Stimulated activated CD4-positive, alpha-beta T cell treated with anti-CD3 and anti-CD28 coated beads, Interleukin-15, amount 100 ng/mL, for 24 hours (primary cell): ENCODE measurements at places on chromosomes 11 and 22.

GRCh38 chr11:69207165-69207889 lies 51.6 kb downstream of the SMIM38 start:
- no peak for DNase-seq

- no peak for DNase-seq
Observed at GRCh38 chr11:131037873-131038272, 121.6 kb upstream of the SNX19 start.

- DNase-seq = no peak
Observed at GRCh38 chr11:85582111-85582510, 45.0 kb downstream of the DLG2 start.

DNA sequence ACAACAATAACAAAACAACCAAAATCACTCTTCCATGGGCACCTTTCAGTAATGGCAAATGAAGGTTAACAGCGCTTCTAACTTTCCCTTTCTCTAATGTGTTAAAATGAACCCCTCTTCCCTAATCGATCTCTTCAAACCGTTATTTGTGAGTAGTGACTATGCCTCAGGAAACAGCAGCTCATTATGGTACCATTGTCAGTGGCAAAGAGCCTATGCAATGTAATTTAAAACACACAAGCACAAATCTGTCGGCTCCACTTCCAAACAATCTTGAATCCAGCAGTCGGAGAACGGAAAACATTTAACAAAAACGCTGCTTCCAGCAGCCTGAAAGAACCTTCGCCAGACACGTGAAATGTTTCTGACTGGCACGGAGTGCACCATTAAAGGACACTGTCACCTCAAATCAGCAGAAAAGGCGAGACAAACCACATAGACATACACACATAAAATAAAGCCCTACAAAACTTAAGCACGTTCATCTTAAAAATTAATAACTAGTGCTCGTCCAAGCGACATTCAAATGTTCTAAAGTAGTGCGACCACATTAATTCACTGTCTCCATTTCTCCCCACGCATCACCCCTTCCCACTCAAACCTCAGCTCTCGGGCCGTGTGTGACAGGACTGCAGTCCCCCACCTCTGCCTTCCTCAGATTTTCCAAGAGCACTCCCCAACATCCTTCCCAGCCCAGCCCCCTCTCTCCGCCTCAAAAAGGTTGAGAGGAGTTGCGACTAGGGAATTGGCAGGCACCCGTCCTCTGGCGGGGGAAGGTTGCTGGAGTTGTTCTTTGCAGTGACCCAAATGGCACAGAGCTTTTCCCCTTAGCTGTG lies 748 bp downstream of the RAB30 start:
- DNase-seq = peak; percentile 49

DNA sequence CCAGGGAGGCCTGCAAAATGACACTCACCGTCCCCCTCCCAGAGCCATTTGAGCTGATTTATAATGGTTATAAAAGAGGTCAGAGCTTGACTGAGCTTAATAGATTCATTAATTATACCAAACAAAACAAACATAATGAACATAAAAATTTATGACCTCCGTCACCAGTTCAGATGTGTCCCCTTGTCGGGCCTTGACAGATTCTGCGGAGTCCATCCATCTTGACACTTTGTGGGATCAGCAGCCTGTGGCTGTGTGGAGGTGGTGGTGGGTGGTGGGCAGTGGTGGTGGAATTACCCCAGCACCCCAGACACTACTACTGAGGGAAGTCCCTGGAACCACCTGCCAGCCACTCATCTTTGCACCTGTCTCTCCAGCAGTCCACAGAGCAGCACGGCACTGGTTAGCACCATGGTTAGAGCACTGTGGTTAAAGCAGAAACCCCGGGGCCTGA lies 83.5 kb downstream of the DSCAML1 start:
- DNase-seq = no peak

- no peak for DNase-seq
Observed at GRCh38 chr11:67252831-67253239, 13.4 kb upstream of the GRK2 start.

DNA sequence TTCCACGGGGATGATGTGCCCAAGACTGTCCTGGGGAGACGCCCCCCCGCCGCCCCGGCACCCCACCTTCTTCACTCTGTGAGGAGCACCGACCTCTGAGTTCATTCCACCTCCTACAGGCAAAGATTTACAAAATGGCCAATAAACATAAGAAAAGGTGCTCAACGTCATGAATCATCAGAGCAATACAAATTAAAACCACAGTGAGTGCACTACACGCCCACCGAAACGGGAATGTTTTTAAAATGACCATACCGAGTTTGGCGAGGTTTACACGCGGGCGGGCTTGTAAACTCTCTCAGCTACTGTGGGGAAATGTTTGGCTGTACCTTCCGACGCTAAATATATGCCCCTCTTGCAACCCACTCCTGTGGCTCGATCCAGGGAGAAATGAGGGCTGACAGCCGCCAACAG lies 7.9 kb downstream of the NPTXR start:
- DNase-seq = no peak

DNA sequence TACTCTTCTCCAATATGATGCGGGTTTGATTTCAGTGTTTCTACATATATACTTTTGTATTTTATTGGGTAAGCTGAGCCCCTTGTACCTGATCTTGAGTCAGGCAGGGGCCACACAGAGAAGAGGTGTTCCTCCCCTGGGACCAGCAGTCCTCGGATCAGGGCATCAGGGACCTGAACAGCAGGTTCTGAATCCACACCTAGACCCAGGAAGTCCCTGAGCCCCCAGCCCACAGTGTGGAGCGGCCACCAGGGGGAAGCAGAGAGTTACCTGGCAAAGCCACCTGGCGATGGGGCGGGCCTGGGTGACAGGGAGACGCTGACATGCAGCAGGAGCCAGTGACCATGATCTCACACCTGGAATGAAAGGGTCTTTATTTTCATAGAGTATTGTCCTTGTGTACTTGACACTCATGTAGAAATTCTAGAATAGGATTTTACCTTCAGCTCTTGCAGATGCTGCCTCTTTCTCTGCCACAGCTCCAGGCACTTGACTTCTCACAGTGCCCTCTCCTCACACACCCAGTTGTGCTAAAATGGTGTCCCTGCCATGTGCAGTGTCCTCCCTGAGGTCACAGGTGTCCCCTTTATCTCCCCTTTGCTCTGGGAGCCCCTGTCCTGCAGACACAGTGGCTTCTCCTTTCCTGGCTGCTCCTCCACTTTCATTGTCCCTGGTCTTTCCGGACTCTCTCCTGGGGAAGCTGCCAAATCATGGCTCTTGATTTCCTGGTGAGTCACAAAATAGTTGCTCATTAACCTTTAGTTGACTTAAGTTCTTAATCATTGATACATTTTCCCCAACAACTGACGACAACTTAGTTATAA lies 48.5 kb downstream of the GGTLC2 start:
- peak; percentile 77 for DNase-seq

DNA sequence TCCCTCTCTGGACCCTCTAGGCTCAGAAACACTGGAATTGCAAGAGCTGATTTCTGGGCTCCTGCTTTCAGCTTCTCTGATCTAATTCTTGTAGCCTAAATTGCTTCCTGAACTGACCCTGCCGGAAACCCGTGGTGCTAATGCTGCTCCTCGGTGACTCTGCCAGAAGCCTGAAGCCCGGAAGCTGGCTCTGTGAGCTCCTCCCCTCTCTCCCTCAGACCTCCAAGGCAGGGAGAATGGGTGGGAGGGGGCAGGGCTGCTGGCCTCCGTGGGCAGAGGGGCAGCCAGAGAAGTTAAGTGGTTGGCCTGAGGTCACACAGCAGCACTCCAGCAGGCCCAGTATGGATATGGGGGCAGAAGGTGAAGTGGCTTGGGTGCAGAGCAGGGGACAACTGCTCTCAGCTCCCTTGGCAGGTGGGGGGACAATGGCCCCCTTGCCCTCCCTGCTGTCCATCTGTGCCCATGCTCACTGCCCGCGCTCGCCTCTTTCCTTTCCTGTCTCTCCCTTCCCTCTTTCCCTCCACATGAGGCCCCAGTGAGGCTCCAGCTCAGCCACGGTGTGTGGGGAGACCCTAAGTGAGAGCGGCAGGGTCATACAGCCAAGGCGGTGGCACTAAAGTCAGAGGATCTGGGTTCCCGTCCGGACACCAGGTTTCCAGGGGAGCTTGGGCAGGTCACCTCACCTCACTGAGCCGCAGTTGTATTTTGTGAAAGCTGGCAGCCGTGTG lies 16.2 kb downstream of the CAPN5 start:
- DNase-seq = peak; percentile 60

GRCh38 chr22:26648011-26648497 lies 9.3 kb upstream of the MIAT start:
- peak; percentile 55 for DNase-seq

GRCh38 chr11:61110255-61111049 lies 8.2 kb downstream of the CD5 start:
- no peak for DNase-seq

DNA sequence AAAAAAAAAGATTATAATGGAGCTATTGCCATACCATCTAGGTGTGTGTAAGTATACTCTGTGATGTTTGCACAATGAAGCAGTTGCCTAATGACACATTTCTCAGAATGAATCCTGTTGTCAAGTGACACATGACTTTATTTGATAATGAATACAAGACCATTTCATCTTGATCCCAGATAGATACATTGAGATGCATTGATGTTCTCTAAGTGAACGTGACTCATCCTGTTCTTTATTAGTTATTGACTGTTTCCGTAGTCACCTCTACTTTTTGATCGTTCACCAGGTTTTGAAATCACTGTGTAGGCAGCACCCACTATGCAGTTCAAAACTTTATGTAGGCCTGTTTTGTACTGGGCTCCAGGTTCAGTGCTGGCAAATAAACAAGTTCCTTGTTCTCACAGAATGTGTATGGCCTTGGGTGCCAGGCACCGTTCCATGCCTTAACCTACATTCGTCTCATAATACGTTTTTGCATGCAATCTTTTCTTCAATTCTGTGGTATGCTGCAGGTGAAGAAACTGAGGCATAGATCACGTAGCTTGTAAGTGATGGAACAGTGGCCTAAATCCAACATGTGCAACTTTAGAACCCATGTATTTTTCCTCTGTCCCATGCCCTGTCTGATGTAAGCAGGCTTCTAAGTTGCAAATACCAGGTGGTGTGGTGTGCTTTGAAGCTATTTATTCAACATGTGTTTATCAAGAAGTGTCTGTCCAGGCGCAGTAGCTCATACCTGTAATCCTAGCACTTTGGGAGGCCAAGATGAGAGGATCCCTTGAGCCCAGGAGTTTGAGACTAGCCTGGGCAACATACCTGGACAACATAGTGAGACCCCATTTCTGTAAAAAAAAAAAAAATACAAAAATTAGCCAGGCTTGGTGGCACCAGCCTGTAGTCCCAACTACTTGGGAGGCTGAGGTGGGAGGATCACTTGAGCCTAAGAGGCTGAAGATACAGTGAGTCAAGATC lies 10.4 kb downstream of the SREBF2 start:
- DNase-seq = peak; percentile 36

DNA sequence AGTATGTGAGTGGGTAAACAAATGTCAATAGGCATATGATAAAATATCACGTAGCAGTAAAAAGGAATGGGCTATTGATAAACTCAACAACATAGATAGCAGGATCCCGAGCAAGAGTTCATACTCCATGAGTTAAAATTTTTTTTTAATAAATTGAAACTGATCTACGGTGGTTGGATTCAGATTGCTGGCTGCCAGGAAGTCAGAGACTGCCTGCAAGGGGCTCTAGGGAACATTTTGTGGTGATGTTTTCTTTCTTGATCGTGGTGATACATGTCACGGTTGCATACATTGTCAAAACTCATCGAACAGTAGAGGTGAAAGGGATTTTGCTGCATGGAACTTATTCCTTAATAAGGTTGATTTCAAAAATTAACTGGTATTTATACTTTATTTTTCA lies 62.6 kb upstream of the WNT7B start:
- no peak for DNase-seq

DNA sequence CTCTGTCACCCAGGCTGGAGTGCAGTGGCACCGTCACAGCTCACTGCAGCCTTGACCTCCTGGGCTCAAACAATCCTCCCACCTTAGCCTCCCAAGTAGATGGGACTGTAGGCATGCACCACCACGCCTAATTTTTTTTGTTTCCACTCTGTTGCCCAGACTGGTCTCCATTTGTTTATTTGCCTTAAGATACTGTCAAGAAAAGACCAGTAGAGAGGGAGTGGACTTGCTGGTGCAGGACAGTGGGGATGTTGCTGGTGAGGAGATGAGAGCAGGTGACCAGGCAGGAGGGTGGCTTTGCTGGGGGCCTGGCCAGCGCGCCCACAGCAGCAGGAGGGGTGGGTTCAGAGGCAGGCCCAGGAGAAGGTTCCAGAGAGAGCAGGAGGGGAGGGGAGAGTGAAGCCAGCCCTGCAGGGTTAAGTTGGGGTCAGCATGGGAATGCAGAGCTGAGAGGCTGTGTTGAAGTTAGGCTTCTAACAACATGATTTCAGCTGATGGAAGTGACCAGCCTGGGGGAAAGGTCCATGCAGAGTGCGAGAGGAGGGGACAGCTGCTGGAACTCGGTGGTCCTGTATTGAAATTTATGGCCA lies 35.8 kb downstream of the NADSYN1 start:
- no peak for DNase-seq

GRCh38 chr11:102807921-102808320 lies 10.0 kb upstream of the MMP1 start:
- peak; percentile 31 for DNase-seq

DNA sequence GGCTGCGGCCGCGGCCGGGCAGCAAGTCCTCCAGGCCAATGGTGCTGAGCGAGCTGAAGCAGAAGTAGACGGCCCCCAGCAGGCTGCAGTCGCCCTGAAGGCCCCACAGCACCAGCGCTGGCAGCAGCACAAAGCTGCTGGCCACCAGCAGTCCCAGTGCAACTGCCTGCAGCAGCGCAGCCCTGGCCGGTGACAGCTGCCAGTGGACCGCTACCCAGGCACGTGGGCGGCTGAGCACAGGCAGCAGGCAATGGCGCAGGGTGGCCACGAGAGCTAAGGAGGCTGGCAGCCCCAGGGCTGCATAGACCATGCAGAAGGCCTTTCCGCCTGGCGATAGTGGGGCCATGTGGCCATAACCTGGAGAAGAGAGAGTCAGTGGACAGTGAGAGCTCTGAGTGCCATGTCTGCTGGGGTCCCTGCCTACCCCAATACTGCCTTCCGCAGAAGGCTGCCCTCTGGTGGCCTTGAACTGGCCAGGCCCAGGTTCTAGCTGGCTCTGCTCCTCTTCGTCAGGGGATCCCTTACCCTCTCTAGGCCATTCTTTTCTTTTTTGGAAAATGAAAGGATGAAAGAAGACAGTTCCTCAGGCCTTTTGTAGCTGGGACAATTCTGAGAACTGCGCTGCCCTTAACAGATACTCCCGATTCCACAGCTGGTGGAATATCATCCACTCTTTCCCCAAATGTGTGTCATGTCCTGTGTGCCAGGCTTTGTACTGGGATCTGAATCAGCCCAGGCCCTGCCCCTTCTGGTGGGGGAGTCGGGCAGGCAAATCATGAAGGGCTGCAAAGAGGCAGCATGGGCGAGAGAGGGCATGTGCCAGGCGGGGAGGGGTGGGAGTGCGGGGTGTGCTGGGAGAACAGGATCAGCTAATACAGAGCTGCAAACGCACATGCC lies 1.8 kb downstream of the KCNK7 start:
- peak; percentile 60 for DNase-seq

DNA sequence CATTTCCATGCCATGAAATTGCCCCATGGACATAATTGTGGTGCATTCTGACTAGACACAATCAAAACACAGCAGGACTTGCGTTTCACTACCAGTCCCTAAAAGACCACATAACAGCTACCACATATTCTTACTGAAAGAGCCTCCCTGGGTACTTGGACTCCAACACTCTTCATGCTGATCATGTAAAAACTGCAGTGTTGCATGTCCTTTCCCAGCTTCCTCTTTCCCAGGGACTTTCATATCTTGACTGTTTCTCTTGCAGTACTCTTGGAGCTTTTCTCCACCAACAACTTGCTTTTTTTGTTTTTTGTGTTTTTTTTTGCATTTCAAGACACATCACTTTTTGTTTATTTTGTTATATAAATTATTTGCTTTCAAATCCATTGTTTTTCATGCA lies 22.9 kb downstream of the MS4A6E start:
- no peak for DNase-seq
